ENCODE measurements at places on chromosomes 6 and 20.

DNA sequence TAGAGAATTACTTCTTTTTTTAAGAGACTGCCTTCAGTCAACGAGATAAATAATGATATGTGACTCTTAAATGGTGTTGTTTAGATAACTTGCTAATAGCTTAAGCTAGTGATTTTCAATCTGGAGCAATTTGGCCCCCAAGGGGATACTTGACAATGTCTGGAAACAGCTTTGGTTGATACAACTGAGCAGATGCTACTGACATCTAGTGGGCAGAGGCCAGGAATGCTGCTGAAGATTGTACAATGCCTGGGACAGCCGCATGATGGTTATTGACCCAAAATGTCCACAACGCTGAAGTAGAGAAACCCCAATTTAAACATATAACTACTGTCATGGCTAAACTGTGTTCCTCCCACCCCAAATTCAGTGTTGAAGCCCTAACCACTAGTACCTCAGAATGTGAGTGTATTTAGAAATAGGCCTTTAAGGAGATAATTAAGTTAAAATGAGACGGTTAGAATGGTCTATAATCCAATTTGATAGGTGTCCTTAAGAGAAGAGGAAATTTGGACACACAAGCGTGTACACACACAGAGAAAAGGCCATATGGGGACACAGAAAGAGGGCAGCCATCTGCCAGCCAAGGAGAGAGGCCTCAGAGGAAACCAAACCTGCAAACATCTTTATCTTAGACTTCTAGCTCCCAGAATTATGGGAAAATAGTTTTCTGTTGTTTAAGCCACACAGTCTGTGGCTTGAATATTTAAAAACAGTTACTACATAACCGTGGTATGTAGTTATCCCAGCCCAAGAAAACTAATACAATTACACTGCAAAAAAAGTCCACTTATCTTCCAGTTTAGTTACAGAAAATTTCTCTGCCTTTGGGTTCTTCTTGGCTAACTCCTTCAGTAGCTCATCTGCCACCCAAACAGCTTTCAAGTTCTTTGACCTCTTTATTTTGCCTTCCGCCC is 22.2 kb downstream of the RWDD2A start:
- DNase-seq: no peak

- no peak for DNase-seq
Observed at GRCh38 chr6:118580585-118581419, 32.7 kb downstream of the PLN start.

DNA sequence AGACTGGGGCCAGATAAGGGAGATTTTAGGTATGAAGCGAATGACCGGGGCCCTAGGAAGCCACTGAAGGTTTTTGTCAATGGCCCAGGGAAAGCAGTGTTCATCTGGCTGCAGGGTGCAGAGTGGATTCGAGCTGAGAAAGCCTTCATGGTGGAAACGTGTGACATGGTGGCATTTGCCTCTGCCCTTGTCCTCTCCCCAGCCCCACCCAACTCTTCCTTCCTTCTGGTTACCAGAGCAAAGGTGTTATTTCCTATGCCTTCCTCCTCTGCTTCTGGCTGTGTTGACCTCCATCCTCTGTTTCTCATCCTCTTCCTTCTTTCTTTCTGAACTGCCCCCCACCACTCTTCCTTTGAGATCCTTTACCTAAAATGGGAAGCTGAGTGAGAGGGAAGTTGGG is 195.1 kb upstream of the SUPT3H start:
- DNase-seq: no peak

DNA sequence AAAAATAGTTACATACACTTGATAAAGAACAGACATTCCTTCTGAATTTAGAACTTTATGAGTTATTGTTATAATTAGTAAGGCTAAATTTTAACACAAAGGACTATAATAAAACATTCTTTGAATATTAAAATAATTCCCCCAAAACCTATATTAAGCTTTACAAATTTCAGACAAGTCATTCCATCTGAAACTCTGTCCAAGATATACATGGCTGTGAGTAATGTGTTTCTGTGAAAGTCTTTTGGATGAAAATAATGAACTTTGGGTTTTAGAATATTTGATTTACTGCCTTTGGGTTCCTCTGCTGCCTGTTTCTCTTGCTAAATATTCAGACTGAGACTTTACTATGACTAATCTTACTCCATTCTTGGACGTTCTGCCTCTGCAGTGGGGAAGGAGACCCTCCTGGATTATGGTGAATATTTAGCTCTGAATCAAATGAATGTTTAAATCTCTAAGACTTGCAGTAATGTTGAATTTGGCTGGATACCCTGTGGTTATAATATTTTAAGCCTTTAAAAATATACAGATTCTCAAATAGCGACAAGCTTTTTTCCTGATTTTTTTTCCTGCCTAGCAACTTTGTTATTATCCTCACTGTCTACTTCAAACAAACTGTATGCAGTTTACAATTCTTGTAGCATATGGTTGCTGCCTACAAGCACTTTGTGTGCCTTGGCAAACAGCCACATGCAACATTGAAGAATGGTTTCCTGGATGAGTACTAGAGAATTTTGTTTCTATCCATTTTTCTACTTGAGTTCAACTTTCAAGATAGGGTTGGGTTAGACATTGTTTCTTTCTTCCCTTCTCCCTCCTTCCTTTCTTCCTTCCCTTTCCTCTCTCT is 51.4 kb downstream of the TXLNB start:
- DNase-seq: no peak

- no peak for DNase-seq
Observed at GRCh38 chr20:2210646-2211552, 84.9 kb upstream of the TGM3 start.

- no peak for DNase-seq
Observed at GRCh38 chr20:37790900-37791299, 97.1 kb downstream of the CTNNBL1 start.

GRCh38 chr6:43931201-43931600 is 161.2 kb downstream of the VEGFA start:
- DNase-seq: no peak

Measured in stimulated activated CD8-positive, alpha-beta memory T cell treated with anti-CD3 and anti-CD28 coated beads, Interleukin-2, amount 100 ng/mL, for 1 hour (primary cell).